ENCODE measurements at places on chromosomes 4 and X. TPM values are rescaled to one million over a fixed set of nuclear protein-coding genes. Genes with fewer than 3 reads are reported as not detected.

The GIMD1 gene
- not detected for total RNA-seq

GRCh38 chrX:16839852-16840460, 30.2 kb downstream of the RBBP7 start:
- DNase-seq: no peak

DNA sequence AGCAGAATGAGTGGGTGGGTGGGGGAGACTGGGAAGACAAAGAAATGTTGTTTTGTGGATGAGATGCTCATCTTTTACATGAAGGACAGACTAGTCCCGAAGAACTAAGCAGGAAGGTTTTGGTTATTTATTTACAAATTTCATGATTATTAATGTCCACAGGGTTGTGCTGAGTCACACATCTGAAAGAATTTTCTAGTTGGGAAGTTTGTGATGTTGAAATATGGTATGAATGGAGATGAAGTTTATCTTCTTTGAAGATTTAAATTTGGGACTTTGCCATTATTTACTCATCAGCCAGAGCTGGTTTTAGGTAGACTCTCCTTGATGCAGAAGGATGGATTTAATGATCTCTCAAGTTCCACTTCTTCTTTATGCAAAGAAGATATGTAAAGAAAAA, 75.5 kb downstream of the MOSPD2 start:
- no peak for DNase-seq

The CSN3 gene
- not detected for total RNA-seq

The RAI2 gene
- total RNA-seq: 43.1 TPM

- no peak for DNase-seq
Measured at GRCh38 chrX:119878740-119879139, 7.1 kb downstream of the NDUFA1 start.

- no peak for DNase-seq
Measured at GRCh38 chr4:121053601-121054143, 18.7 kb downstream of the NDNF start.

DNA sequence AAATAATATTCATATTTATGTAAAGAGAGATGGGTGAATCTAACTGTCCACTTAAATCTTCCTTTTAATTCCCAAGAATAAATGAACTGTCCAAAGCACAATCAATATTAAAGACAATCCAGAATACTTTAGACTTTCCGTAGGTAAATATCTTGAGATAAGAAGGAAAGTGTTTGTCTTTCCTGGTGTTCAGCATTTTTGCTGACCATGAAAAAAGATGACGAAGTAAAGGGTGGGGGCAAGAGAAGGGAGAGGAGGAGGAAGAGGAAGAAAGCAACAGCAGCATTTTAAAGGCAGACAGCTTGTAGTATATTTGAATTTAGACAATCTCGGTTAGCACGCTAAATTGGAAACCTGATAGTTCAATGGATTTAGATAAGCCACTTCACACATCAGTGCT, 498.2 kb downstream of the KCNIP4 start:
- DNase-seq: no peak

The EPGN gene
- total RNA-seq: 1.6 TPM

DNA sequence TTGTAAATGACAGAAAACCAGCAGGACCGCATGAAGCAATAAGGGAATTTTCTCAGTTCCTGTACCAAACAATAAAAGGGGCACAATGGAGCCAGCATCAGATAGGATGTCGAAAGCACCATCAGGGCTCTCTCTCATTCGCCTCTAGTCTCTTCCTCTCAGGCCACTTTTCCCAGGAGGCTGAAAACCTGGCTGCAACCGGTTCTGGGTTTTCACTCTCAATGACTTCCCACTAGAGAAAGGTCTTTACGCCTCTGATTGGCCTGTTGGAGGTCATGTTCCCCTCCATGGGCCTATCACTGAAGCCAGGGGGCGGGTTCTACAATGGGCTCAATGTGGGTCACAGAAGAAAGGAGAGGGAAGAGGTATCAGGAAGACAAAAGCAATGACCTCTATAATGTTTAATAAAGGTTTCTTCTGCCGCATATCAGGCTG, 29.3 kb downstream of the ZNF827 start:
- peak; percentile 91 for DNase-seq

GRCh38 chr4:86630629-86631028, 36.5 kb downstream of the PTPN13 start:
- DNase-seq: no peak

GRCh38 chrX:103415068-103415467, 38.7 kb downstream of the BEX3 start:
- DNase-seq: no peak

DNA sequence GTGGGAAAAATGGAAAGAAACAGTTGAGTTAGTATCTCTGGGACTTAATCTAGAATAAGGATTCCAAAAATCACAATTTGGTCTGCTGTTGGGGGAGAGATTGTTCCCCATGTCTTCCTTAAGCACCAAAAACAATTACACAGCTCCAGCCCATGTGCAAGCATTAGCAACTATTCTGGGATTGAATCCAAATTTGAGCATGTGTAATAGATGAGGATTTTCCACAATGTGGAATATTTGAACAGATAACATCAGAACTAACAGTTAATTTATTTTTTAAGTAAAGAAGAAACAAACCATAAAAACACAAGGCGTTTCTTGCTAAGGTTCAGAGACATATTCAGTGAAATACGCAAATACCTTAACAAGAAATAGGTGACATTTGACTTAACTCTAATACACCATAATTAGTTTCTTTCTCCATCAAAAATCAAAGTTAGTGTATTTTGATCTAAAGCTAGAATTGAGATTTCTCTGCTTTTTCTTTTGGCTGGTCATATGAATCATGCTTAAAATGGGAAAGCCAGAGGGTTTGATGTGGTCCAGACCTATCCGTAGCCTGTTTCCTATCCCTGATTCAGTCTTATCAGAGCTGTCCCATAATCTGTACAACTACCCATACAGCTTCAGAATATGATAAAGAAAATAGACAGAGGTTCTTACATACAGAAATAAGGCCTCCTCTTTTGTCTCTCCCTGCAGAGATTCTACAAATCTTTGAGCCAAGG, 413.4 kb downstream of the PACRGL start:
- DNase-seq: no peak

- no peak for DNase-seq
Measured at GRCh38 chr4:970046-970745, 3.2 kb downstream of the DGKQ start.

- no peak for DNase-seq
Measured at GRCh38 chrX:2507196-2507595, 6.4 kb upstream of the DHRSX start.

DNA sequence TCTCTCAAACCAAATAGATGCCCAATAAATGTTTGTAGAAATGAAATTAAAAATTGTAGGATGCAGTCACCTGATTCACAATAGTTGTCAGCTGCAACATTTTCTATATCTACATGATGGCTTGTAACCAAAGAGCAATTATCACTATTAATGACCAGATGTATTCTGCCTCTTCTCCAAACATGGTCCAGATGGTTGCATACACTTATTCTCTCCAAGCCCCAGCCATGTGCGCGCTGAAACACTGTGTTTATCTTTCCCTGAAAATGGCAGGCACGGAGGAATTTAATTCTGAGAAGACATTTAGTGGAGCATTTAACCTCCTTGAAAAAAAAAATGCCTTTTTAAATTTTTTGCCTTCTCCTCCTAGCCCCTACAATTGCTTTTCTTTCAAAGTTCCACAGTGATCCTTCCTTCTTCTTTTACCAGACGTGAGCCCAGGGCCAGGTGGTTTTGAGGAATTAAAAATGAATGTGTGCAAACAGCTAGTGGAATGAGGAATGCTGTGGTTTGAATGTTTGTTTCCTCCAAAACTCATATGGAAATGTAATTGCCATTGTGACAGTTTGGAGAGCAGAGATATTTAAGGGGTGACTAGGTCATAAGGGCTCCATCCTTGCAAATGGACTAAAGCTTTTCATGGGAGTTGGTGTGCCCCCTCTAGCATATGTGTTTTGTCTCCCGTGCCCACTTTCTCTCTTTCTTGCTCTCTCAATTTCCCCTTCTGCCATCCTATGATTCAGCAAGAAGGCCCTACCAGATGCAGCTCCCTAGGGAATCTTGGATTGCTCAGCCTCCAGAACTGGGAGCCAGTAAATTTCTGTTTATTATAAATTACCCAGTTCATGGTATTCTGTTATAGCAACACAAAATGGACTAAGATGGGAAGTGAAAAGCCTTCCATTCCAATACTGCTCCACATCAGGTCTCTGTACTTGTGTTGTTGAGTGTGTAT, 136.0 kb downstream of the GABRB1 start:
- DNase-seq: no peak

DNA sequence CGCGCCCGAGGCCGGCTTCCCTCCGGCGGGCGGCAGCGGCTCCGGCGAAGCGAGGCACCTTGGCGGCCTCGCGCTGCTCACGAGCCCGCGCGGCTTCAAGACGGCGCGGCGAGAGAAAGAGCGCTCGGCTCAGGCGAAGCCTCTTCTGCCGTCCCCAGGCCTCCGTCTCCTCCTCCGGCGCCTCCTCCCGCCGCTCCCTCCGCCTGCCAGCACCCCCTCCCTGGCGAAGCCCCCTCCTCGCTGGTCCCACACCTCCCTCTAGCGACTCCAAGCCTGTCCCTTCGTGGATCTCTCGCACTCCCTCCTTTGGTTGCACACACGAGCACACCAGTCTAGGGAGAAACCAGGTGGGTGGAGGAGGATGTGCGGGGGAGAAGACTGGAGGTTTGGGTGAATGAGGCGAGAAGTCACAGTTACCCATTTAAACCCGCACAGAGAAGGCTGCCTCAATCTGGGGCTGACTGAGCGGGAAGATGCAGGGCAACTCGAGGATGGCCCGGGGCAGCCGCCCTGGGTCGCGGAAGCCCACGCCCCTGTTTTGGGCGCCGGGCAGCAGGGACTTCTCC, at the start of gene CAMK2D:
TSS of gene CAMK2D (minus strand) at position 119 of the 566 bp plus-strand sequence. CDS start 670 bp downstream, outside the sequence.
- DNase-seq: peak; percentile 96

GRCh38 chr4:26402458-26402857, 81.6 kb downstream of the RBPJ start:
- no peak for DNase-seq

DNA sequence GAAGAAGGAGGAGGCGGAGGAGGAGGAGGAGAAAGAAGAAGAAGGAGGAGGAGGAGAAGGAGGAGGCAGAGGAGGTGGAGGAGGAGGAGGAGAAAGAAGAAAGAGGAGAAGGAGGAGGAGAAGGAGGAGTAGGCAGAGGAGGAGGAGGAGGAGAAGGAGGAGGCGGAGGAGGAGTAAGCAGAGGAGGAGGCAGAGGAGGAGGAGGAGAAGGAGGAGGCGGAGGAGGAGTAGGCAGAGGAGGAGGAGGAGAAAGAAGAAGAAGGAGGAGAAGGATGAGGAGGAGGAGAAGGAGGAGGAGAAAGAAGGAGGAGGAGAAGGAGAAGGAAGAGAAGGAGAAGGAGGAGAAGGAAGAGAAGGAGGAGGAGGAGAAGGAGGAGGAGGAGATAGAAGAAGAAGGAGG, 19.9 kb downstream of the MRFAP1 start:
- DNase-seq: no peak

The GPR34 gene
- 17.9 TPM for total RNA-seq
